ENCODE measurements at places on chromosomes 11 and 22.
A peak's percentile ranks its signal among the peaks of the same experiment; 100 is the strongest.

DNA sequence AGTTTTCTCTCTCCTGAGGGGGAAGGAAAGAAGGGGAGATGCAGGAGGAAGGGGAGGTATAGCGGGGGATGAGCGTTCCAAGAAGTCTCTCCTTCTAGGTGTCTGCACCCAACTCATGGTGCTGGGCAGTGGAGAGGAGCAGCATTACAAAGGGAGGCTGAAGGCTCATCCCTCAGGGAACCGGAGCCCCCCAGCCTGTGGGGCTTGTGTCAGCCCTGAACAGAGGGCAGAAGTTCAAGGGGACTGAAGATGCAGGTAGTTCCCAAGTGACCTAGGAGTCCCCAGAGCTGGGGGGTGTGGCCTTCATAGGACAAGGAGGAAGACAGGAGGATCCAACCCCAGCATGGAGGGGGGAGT, 1.8 kb downstream of the C11orf68 start:
- DNase-seq = peak; percentile 55

GRCh38 chr22:46138058-46138797, 12.1 kb upstream of the PPARA start:
- no peak for DNase-seq

- no peak for DNase-seq
These were observed 203.1 kb upstream of the CADM1 start for GRCh38 chr11:115707180-115707905.

DNA sequence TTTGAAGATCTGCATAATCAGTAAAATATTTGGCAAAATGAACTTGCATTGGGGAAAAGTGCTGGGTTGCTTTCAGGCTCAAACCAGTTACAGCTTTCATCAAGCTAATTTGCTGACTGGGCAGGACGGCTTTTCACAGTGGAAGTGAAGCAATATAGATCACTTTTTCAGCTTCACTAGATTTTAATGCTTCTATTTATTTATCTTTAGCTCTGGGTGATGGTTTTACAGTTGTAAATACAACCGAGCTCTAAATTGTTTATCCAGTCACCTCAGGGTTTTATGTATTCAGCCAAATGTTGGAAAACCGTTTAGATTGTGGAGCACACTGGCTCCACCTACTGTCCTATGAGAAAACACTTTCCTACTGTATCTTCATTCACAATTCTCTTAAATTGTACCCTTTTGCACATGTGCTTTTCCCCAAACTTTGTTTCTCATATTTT, 58.2 kb downstream of the ACER3 start:
- DNase-seq = peak; percentile 34

- peak; percentile 93 for DNase-seq
These were observed 5.5 kb downstream of the FOLR3 start for GRCh38 chr11:72141066-72141465.

DNA sequence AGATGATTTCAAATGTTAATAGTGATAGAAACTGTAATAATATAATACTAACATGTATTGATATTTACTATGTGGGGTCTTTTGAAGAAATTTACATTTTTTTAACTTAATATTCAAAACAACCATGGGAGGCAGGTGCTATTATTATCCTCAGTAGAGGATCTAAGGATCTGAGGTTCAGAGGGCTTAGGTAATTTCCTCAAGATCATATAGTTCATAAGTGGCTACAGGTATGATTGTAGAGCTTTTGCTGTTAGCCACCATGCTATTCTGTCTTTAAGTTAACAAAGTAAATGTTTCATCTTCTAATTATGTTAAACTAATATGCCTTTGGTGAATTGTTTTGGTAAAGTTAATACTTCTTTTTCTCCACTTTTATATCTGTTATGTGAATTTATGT, 83.6 kb downstream of the PDE3B start:
- no peak for DNase-seq

GRCh38 chr11:68925611-68926010, 21.9 kb downstream of the IGHMBP2 start:
- no peak for DNase-seq

DNA sequence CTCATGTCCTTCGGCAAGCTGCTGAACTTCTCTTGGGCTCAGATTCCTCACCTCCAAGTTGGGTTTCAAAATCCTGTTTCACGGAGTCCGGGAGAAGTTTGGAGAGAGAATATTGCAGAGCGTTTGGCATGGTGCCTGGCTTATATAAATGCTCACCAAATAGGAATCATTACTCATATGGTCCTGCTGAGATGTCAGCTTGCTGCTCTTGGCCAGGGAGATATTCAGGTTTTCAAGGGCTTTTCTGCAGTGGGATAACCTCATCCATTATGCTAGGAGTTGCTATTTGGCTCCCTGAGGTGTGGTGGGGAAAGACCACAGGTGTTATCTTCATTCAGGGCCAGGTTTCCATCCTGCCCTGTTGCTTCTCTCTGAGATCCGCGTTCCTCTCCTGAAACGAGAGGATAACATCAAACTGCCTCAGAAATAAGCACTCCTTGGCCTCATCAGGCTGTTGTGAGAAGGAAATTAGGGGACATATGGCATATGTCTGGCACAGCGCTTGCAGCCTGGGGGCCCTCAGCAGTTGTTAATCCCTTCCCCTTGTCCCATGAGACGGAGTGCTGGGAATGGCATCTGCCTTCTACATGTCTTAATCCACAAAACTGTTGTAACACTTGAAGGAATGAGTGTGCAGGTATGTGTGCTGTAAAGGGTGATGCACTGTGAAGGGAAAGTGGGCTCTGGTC, 29.9 kb upstream of the ACER3 start:
- peak; percentile 55 for DNase-seq

DNA sequence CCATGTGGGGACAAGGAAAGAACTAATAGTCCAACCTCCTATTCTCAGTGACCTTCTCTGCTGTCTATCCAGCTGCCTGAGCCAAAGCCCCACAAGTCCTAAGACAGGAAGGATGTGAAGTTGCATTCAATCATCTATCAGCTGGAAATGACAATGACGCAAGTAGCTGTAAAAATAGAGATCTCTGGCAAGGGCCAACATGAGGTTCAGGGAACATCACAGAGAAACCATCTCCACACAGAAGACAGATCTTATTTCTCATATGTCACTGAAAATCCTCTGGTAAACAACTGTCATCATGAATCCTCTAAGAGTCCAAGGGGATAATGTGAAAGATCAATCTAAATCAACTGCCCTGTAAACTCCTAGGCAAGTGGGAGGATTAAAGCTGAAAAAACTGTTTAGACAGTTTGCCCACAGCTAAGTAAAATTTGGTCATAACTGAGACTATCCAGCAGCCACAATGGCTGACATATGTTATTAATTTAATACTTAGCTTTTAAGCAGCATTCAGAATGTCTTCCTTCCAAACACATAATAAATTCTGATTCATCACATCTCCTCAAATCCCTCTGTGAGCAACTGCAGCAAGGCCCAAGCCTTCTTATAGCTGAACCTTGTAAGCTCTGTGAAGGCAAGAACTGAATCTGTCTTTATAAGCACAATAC, 52.1 kb downstream of the ALG9 start:
- no peak for DNase-seq

DNA sequence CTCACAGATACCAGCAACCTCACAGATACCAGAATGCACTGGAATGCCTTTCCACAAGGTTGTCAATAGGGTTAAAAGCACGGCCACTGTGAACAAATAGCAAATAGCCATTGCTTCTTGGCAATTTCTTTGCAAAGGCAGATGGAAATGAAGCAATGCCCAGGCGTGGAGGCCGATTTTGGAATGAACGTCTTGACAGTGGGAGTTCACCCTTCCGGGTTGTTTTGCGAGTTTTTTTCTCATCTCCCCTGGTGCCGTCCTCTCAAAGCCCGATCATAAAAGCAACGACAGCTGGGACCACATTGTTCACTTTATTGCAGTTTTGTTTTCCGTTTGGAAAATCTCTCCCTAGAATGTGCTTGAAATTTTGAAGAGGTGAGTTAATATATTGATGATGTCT, 38.0 kb upstream of the CD82 start:
- no peak for DNase-seq

DNA sequence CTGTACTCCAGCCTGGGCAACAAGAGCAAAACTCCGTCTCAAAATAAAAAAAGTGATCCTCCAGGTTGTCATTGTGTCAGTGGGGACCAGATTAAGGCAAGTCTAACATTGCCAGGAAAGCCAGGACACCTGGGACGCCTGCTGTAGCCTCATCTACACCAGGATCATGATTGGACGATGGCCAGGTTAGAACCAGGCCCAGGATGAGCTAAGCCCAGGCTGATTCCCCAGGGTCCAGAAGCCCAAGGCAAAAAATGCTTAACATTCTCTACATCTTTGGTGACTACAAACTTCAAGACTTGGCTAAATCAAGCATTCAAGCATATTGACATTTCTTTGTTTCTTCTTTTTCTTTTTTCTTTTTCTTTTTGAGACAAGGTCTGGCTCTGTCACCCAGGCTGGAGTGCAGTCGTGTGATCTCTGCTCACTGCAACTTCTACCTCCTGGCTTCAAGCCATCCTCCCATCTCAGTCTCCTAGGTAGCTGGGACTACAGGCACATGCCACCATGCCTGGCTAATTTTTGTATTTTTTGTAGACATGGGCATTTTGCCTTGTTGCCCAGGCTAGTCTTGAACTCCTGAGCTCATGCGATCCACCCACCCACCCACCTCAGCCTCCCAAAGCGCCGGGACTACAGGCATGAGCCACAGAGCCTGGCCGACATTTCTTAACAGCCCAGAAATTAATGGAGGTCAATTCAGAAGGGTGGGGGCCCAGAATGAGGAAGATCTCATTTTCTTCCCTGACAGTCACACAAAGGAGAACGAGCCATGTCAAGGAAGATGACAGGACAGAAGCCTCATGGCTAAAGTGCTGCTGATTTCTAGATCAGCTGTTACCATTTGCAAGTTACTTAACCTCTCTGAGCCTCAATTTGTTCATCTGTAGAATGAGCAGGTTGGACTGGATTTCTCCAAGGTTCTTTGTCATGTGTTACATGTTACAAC, 12.5 kb upstream of the PTPRJ start:
- no peak for DNase-seq

DNA sequence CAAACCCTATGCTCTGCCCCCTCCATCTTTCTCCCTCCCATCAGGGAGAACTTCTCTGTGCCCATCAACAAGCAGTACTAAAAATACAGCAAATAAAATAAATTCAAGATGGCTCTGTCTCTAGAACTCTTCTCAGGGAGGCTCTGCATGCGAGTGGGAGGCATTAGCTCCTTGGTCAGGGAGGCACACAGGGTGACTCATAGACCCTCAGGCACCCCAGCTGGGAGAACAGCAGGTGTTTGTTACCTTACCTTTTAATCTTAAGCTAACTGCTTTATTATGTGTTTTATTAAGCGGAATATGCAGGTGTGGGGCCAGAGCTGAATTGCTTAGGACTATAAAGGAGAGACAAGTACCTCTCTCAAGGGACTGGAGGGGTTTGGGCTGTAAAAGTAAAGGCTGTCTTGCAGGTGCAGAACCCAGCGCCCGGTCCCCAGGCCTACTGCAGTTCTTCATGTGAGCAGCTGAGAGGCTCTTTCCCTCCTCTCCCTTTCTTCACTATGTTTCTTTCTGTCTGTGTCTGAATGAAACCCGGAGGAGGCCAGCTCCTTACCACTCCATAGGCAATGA, 20.8 kb downstream of the CSNK2A3 start:
- no peak for DNase-seq

DNA sequence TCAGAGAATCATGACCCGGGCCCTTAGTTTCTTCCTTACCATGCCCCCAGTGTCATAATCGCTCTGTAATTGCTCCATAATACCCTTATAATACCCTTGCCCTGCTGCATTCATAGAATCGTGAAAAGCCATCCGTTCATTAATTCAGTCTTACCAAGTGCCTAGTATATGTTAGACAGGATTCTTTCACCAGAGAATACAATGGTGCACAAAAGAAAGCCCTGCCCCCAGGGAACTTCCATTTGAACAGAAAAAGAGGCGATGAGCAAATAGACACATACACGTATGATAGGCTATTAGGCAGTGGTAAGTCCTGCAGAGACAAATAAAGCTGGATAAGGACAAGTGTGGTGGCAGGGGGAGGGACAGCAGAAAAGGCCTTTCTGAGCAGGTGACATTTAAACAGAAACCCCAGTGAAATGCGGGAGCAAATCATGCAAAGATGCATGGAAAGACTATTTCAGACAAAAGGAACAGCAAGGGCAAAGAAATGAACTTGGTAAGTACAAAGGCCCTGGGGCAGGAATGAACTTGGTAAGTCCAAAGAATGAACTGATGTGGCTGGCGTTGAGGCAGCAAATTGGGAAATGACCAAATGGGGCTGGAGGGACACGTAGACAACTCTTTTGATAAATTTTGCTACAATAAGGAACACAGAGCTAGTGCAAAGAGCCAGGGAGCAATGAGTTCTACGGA, 74.6 kb upstream of the CREB3L1 start:
- DNase-seq = no peak
